Activated naive CD8-positive, alpha-beta T cell treated with anti-CD3 and anti-CD28 coated beads, Interleukin-2, amount 50 U/mL, for 24 hours (primary cell): ENCODE measurements at places on chromosomes 11 and 22.

GRCh38 chr11:67345920-67346819 is 7.2 kb downstream of the POLD4 start:
- no peak for DNase-seq

DNA sequence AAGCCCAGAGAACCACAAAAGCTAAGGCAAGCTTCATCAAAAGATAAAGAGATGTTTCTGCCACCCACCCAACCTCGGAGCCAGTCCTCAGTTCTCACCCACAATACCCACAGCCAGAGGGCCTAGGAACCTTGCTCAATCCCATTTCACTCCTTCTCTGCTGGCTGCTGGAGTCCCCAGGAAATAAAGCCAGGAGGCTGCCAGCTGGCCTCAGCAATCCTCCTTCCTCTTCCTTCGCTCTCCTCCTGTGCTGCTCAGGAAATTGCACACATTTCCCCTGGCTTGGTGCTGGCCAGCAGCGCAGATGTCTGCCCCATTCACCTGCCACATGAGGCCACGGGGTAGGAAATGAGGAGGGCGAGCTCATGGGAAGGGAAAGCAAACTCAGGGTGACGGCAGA is 91.8 kb upstream of the LDLRAD3 start:
- DNase-seq: no peak

GRCh38 chr11:67309166-67309565 is 5.8 kb downstream of the SSH3 start:
- DNase-seq: no peak

DNA sequence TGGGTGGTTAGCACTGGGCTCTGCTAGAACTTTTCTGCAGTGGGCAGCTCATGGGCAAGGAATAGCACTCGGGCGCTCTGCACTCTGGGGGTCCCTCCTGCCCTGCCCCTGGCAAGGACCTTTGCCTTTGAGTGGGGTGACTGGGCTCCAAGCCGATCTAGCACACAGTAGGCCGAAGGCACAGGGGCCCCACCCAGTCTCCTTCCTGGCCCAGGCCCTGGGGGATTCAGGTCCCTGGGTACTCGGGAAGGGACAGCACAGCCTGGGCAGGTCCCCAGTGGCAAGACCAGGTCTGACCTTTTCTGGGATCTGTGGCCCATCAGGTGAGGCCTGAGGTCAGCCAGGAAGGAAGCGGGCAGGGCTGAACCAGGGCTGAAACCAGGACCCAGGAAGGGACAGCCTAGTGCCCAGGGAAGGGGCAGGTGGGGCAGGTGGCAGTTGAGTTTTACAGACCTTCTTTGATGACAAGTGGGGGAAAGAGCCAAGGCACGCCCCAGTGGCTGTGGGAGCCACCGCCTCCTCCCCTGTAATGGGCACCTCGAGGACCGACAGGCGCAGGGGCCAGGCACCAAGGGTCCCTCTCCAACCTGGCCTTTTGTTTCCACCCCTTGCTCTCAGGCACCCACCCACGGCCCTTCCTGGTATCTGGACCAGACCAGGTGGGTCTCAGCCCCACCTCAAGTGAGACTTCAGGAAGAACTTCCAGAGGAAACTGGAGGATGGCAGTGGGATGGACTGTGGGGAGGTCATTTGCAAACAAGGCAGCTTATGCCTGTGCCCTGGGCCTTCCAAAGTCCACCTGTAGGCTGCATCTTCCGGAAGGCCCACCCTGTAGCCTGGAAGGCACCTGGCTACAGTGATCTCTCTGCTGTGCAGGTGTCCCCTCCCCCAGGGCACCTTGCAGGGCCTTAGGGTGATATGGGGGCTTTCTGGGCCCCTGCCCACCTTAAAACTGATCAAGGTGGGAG is 883 bp upstream of the AIFM3 start:
- DNase-seq: no peak

GRCh38 chr22:21045585-21046294 is at the start of gene LRRC74B:
TSS of gene LRRC74B (plus strand) at chr22:21045946. CDS start at chr22:21045987, 41 bp downstream.
- peak; percentile 83 for DNase-seq

DNA sequence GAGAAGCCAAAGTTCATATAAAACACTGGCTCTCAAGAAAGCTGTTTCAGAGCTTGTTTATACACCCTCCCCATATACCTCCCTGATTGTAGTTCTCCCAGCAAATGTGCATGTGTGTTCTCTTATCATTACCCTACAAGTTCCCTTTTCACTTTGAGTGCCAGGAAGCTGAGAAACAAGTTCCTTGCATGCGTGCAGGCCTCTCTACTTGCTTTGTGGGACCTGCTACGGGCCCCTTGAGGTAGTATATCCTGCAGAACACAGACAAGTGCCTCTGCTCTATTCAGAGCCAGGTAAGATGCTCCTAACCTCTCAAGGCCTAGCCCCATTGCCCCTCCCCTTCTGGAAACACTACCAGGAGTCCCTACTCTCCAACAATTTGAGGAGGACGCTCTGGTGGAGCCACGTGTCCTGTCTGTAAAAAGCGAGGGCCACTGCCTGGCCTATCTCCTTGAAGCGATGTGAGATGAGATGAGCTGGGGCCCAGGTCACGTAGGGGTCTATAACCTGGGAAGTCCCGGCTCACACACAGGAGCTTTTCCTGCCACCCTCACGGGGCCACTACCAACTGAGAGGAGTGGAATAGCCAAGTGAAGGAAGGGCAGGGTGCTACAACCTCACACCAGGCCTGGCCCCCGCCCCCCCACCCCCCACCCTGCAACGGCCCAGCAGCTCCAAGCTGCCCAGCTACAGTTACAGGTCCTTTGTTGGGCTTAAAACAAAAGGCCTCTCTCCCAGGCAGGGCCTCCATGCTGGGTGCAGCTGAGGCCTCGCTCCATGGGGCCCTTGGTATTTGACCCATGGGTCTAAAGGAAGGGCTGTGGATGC is 2.6 kb upstream of the ATP5MGL start:
- no peak for DNase-seq

GRCh38 chr11:128927683-128928336 is 14.9 kb downstream of the TP53AIP1 start:
- DNase-seq: no peak

- DNase-seq: peak; percentile 3
Observed at GRCh38 chr11:44622190-44622650, 56.8 kb downstream of the CD82 start.

DNA sequence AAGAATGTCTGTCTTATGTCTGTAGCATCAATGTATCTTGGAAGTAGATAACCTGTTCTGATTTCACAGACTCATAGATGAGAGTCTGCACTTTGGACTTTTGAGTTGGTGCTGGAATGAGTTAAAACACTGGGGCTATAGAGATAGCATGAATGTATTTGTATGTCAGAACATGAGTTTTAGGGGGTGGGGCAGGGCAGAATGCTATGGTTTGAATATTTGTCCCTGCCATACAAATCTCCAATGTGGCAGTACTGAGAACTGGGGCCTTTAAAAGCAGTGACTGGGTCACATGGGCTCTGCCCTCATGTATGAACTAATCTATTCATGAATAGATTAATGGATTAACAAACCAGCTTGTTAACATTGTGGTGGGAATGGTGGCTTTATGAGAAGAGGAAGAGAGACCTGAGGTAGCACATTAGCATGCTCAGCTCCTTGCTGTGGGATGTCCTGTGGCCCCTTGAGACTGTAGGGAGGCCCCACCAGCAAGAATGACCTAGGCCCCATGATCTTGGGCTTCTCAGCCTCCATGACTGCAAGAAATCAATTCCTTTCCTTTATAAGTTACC is 15.5 kb upstream of the OR52K1 start:
- no peak for DNase-seq

DNA sequence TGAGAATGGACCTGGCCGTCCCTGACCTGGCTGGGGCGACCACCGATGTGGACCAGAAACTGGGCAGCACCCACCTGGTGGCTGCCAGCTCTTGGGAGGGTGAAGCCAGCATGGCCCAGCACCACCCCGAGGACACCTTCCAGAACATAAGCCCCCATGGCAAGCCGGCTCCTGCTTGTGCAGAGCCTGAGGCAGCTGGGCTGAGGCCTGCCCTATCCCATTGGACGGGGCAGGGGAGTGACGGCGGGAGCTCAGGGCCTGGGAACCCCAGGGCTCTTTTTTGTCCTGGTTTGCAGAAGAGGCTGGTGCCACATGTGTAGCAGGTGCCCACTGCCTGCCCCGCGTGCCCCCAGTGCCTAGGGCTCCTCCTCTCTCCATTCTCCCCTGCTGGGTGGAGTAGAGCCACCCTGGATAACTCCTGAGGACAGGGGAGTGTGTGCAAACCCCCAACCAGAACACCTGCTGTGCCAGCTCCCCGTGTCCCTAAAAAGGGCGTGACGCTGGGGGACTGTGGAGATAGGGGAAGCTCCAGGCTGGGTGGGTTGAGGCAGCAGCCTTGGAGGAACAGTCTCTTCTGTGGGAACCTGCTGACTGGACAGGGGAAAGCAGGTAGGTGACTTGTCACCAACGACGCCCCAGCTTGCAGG is 11.9 kb downstream of the DUSP8 start:
- DNase-seq: no peak

- DNase-seq: no peak
Observed at GRCh38 chr22:17132112-17132511, 11.0 kb upstream of the TMEM121B start.
